ENCODE measurements at places on chromosomes 7 and 10. TPM values are rescaled to one million over a fixed set of nuclear protein-coding genes. Genes with fewer than 3 reads are reported as not detected.

GRCh38 chr7:133272336-133272735, 19.5 kb downstream of the EXOC4 start:
- no peaks in the 10 kb centered on the region for H3K27me3 ChIP-seq
- no peak overlapping the region for H3K27ac ChIP-seq
- no peaks in the 10 kb centered on the region for H3K36me3 ChIP-seq
- H3K4me1 ChIP-seq, result no peaks in the 10 kb centered on the region

- H3K4me1 ChIP-seq, result peaks cover 15% of the 10 kb centered on the region
- no peak overlapping the region for H3K27ac ChIP-seq
- no peaks in the 10 kb centered on the region for H3K27me3 ChIP-seq
Measured at GRCh38 chr10:42950606-42951485, 126.0 kb upstream of the RET start.

DNA sequence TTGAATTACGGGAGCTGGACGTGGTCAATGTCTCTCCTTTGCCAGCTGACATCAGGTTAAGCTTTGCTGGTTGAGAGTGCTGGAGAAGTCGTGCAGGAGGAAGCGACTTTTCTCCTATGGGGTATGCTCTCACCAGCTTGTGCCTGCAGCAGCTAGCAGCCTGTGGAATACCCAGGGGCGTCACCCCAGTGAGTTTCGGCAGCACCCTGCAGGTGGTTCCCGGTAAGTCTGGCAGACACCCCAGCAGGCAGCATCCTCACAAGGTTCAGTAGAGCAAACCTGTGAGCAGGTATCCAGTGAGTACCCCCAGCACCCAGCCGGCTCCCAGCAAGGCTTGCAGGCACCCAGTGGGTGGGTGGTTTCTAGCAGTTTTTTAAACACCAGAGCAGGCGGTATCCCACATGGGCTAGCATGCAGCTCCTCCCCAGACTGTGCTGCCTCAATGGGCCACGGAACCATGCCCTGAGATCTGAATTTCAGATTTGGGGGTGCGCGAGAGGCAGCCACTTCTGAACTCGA, 74.8 kb upstream of the SVIL start:
- H3K4me3 ChIP-seq, result no peak overlapping the region
- no peaks in the 10 kb centered on the region for H3K36me3 ChIP-seq
- H3K27ac ChIP-seq, result no peak overlapping the region
- no peaks in the 10 kb centered on the region for H3K4me1 ChIP-seq

- DNase-seq, result no peak
- no peak overlapping the region for H3K27ac ChIP-seq
- no peaks in the 10 kb centered on the region for H3K36me3 ChIP-seq
- peaks cover 45% of the 10 kb centered on the region for H3K4me1 ChIP-seq
Measured at GRCh38 chr7:2101630-2102374, 130.9 kb downstream of the MAD1L1 start.

DNA sequence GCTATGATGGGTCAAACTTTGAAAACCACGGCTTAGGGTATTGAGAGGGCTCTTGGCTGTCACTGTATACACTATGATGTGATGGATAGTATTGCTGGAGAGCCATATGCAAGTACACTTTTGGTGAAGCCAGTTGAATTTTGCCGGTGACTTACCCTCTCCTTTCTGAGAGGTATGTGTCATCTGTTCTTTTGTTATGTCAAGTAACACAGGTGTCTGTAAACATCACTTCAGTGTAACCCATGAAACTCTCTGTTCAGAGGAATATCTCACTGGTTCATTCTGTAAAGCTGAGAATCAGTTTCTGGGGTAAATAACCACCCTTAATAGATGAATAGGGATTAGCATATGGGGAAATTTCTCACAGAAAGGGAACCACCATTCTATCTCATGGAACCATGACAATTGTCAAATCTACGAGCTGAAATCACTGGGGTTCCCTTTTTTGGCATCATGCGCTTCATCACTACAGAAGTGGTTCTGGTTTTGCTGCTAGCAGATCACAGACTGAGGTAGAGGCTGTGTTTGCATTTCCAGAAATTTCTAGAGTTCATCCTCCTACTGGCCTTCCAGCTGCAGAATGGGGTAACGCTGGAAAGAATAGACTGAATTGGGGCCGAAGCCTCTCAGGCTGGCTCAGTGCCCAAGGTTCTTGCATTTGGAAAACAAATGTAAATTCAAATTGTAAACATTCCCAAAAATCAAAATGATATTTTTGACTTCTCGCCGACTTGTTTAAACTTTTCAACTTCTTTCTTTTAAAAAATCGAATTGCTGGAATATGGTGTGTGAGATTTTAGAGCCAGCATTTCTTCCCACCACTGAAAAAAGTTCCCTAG, 83.3 kb upstream of the CREB5 start:
- no peak overlapping the region for H3K27ac ChIP-seq
- no peaks in the 10 kb centered on the region for H3K27me3 ChIP-seq
- H3K4me1 ChIP-seq, result no peaks in the 10 kb centered on the region
- H3K36me3 ChIP-seq, result no peaks in the 10 kb centered on the region
- DNase-seq, result no peak

The LLCFC1 gene
- not detected for total RNA-seq
